Lung (tissue), 17 donors: ENCODE measurements at places on chromosomes 1 and 21. TPM values are rescaled to one million over a fixed set of nuclear protein-coding genes. Genes with fewer than 3 reads are reported as not detected.

DIO1 gene
- total RNA-seq, result 1.9 TPM

GRCh38 chr1:5891736-5892135 is 100.5 kb downstream of the NPHP4 start:
- H3K27me3 ChIP-seq, result no peaks in the 10 kb centered on the region
- DNase-seq, result no peak
- H3K27ac ChIP-seq, result no peak overlapping the region
- H3K4me3 ChIP-seq, result no peak overlapping the region
- H3K36me3 ChIP-seq, result no peaks in the 10 kb centered on the region

DNA sequence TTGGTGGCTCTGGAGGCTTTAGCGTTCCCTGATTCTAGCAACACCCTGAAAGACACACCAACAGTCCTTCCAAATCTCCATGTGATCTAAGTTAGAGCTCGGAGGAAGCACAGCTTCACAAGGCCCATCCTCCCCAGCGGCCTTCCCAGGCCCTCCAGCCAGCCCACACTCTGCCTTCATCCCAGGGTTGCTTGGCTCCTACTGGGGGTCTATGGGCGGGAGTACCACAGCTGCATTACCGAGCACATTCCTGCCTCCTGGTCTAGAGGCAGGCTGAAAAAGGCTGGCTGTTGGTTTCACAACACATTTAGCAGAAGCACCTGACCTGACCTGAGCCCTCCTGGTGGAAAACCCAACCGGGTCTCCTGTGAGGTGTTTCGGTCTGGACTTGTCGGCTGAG is 54.7 kb upstream of the TRIM67 start:
- no peaks in the 10 kb centered on the region for H3K27me3 ChIP-seq
- peaks cover 12% of the 10 kb centered on the region for H3K4me1 ChIP-seq
- no peak for DNase-seq
- no peaks in the 10 kb centered on the region for H3K36me3 ChIP-seq
- no peak overlapping the region for H3K4me3 ChIP-seq

SLFNL1 gene
- 9.2 TPM for total RNA-seq

DNA sequence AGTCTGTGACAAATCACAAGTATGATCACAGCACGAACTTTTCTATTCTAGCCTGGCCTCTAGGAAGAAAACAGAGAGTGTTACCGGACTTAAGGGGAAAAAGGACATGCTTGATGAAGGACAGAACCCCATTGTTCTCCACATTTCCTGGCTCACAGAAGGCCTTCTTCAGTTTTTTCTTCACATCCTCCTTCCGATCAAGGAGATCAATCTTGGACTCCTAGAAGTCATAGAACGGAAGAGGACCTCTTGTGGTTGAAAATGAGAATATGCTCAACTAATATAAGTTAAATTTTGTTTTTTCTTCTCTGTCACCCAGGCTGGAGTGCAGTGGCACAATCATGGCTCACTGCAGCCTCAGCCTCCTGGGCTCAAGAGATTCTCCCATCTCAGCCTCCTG is 30.3 kb downstream of the YARS1 start:
- H3K27me3 ChIP-seq, result no peaks in the 10 kb centered on the region
- no peak overlapping the region for H3K27ac ChIP-seq
- no peak overlapping the region for H3K4me3 ChIP-seq
- peaks cover 14% of the 10 kb centered on the region for H3K36me3 ChIP-seq

OR2G6 gene
- total RNA-seq, result not detected

- no peaks in the 10 kb centered on the region for H3K27me3 ChIP-seq
- DNase-seq, result no peak
- no peaks in the 10 kb centered on the region for H3K4me1 ChIP-seq
- H3K4me3 ChIP-seq, result no peak overlapping the region
Observed at GRCh38 chr1:169676001-169676400, 35.4 kb downstream of the SELL start.

SHISAL2A gene
- 1.7 TPM for total RNA-seq

- DNase-seq, result peak; percentile 69
- peaks cover 15% of the 10 kb centered on the region for H3K36me3 ChIP-seq
- peaks cover 2% of the 10 kb centered on the region for H3K4me1 ChIP-seq
- no peaks in the 10 kb centered on the region for H3K27me3 ChIP-seq
Observed at GRCh38 chr1:10538646-10539355, 64.1 kb downstream of the PEX14 start.

- no peaks in the 10 kb centered on the region for H3K4me1 ChIP-seq
- H3K4me3 ChIP-seq, result no peak overlapping the region
- no peak for DNase-seq
- H3K36me3 ChIP-seq, result no peaks in the 10 kb centered on the region
Observed at GRCh38 chr1:168947041-168947440, 159.4 kb upstream of the ATP1B1 start.

DNA sequence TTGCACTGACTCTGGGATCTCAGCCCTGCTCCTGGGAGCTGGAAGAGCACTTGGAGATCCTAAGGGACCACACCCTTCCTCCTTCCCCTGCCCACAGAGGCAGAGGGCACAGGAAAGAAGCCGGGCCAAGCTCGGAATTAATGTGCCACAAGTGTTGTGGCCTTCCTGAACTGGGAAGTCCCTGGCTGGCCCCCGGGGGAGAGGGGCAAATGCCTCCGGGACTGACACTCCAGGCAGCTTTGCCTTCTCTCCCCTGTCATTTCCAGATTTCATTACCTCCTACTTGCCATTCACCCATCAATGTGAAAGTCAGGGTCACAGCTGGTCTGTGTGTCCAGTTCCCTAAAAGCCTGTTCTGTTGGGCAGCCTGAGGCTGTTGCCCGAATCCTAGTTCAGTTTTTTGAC is 21.7 kb downstream of the SESN2 start:
- H3K27me3 ChIP-seq, result no peaks in the 10 kb centered on the region
- DNase-seq, result no peak
- H3K27ac ChIP-seq, result peak overlapping the region; percentile 54
- H3K36me3 ChIP-seq, result peaks cover 9% of the 10 kb centered on the region

DNA sequence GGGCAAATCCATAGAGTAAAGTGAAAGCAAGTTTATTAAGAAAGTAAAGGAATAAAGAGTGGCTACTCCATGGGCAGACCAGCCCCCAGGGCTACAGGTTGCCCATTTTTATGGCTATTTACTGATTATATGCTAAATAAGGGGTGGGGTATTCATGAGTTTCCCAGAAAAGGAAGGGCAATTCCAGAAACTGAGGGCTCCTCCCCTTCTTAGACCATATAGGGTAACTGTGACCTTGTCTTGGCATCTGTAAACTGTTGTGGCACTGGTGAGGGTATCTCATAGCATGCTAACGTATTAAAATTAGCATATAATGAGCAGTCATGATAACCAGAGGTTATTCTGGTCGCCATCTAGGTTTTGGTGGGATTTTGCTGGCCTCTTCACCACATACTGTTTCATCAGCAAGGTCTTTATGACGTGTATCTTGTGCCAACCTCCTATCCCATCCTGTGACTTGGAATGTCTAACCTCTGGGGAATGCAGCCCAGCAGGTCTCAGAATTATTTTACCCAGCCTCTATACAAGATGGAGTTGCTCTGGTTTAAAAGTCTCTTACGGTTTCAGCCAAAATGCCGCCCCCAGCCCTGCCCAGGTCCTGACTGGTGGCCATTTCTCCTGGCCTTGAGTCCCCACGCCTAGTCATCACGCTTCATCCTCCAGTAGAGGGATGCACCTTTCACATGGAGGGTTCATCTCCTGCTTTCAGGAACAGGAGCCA is 982 bp upstream of the TRIM17 start:
- no peak for DNase-seq
- no peak overlapping the region for H3K4me3 ChIP-seq
- H3K27me3 ChIP-seq, result peaks cover 30% of the 10 kb centered on the region
- H3K27ac ChIP-seq, result no peak overlapping the region
- H3K36me3 ChIP-seq, result no peaks in the 10 kb centered on the region
- peaks cover 7% of the 10 kb centered on the region for H3K4me1 ChIP-seq
